ENCODE measurements at places on chromosomes 6 and 20.

- no peak for DNase-seq
These were observed 501.7 kb downstream of the UTRN start for GRCh38 chr6:144786825-144787224.

GRCh38 chr20:20821484-20822260 is 109.2 kb upstream of the RALGAPA2 start:
- no peak for DNase-seq

DNA sequence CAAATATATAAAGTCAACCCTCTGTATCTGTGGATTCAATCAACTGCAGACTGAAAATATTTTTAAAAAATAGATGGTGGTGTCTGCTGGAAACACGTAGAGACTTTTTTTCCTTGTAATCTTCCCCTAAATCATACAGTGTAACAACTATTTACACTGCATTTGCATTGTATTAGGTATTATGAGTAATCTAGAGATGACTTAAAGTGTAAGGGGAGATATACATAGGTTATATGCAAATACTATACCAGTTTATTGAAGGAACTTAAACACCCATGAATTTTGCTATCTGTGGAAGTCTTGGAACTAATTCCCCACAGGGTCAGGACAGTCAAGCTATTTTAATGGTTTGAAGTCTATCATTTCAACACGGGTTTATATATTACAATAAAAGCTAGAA is 10.2 kb downstream of the HDAC2 start:
- no peak for DNase-seq

GRCh38 chr6:12289365-12289919 is 719 bp upstream of the EDN1 start:
- no peak for DNase-seq

- DNase-seq = peak; percentile 62
These were observed 239.8 kb downstream of the CDC5L start for GRCh38 chr6:44627091-44627882.

- no peak for DNase-seq
These were observed 25.6 kb upstream of the MBOAT1 start for GRCh38 chr6:20237677-20238460.

DNA sequence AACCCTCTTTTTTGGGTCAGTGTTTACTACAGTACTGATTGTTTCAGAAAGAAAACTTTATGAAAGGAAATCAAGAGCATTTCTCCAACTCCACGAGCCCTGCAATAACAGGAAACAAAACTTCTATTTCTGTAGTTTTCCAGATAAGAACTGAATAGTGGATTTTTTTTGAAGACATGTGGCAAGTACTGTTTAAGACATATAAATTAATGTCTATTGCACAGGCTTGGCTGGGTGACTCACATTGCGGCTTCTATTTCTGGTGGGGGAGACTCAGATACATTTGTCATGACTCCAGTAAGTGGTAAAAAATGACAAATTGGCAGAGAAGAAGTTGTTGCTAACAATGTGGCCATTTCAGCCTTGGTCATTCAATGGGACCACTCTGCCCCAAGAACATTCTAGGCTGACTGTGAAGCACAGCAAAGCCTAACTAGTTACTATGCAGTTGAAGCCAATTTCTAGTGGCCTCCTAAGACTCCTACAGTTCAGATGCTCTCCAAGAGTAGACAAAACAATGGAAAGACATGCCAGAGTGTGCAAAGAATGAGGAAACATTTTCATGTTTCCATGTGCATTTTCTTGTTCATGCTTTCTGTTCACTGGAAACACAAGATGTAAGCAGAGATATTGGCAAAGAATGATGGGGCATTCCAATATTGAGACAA is 200.9 kb downstream of the EDN1 start:
- DNase-seq = no peak

- no peak for DNase-seq
These were observed 8.9 kb downstream of the SLC22A2 start for GRCh38 chr6:160249671-160250070.

GRCh38 chr6:51892750-51893149 is 194.7 kb downstream of the PKHD1 start:
- DNase-seq = no peak

GRCh38 chr20:709423-709822 is 33.8 kb upstream of the SCRT2 start:
- DNase-seq = peak; percentile 79

- no peak for DNase-seq
These were observed 168.1 kb upstream of the HDDC2 start for GRCh38 chr6:125469915-125470314.

GRCh38 chr6:113529196-113529595 is 327.9 kb upstream of the MARCKS start:
- DNase-seq = no peak

GRCh38 chr6:18269717-18270116 is 5.4 kb upstream of the DEK start:
- DNase-seq = no peak

DNA sequence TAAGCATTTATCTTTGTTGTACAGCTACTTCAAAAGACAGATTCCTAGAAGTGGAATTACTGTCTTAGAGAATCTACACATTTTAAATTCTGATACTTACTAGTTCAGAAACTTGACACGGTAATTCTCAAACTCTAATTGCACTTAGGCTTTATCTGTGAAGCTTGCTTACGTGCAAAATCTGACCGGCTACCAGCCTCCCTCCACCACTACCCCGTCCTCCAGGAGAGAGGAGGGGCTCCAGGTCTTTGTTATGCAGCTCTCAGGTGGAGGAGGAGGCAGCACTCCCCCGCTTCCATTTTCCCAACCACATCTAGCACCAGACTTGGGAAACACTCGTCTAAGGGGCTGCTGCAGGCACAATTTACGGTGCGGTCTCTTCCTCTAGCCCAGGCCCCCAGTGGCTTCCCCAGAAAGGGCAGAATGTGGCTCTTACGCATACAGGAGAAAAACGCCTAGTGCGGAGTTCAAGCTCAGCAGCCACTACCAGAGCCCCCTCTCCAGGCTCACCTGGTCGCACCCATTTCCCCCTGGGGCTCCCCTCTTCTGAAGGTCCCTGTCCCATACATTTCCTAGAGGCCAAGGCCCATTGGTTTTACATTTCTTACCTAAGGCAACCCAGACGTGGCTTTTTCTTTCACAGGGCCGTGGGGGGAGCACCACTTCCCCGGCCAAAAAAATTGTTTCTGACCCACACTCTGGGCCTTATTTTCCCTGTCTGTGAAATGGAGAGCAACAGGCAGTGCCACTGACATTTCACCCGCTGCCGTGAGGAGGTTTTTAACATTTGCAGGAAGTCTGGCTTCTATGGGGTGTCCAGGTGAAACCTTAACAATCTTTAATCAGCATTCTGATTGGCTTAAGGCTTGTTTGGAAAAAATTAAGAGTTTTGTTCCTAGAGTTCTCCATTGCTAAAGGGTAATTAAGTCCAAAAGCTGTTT is 1.6 kb upstream of the TGIF2 start:
- DNase-seq = no peak

- DNase-seq = no peak
These were observed 239.1 kb upstream of the CEP162 start for GRCh38 chr6:84466511-84466910.

DNA sequence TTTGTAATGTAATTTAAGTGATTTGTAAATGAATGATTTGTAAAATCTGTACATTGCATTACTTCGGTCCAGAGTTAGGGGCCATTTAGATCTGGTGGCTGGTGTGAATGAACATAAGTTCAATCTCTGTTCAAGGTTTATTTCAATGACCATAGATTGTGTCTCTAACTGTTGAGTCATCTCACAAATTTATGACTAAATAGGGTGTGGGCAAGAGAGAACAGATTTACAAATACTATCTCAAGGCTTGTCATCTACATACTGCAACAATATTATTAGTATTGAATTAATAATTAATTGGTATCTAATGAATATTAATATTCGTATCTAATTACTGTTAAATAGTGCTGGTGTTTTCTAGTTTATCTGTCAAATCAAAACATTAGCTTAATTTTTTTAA is 115.3 kb upstream of the EDN1 start:
- no peak for DNase-seq

DNA sequence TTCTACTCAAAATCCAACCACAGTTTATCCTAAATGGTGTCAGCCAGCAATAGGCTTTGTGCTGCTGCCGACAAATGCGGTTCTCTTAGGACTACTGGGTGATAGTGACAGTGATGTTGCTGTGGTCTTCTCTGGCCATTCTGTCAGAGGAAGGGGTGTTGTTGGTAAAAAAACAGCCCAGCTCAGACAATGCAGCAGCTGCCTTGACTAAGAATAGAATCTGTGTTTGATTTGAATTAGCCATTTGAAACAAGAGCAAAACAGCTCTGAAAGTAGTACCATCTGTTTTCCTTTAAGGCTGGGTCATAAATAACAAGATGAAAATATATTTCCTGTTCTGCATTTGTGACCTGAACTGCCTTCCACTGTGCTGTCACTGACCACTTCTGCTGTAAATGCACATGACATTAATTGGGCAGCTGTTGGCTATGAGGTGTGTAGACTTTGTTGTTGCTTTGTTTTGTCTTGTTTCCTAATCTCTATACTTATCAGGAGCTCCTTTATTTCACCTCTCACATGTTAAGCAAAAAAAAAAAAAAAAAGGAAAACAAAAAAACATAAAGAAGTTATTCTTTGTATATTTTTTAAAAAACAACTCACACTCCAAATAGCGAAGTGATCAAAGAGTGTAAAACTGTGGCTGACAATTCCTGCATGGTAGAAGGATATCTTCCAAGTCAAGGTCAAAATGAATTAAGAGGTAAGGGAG is 497.8 kb upstream of the ARID1B start:
- DNase-seq = no peak

DNA sequence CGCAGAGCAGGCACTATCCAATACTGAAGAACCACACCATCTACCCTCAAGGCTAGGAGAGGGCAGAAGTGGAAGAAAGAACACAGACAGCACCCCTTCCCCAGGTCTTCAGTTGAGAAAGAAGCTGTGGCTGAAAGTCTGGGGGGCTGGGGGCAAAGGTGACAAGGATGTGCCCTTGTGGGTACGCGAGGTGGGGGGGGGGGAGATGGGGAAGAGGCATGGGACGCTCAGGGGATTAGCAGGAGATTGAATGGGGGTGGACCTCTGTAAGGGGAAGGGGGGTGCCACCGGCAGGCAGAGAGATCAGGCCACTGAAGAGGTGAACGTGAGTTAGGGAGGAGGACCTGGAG is 1.1 kb downstream of the B4GALT5 start:
- DNase-seq = no peak

DNA sequence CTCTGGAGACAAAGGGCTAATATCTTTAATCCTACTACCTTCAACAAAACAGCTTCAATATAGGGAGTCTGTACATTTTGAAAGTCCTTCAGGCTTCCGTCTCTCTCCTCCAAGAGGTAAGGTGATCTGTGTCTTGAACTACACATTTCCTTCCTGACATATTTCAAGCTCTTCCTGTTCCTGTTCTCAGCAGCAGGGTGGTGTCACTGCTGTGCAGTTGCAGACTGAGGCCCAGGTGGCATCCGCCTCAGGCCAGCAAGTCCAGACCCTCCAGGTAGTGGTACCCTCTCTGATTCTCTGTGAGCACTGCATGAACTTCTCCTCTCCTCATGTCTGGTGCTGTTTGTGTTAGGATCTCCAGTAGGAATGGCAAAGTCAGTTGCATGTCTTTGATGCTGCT is 7.8 kb downstream of the NFYA start:
- DNase-seq = no peak

DNA sequence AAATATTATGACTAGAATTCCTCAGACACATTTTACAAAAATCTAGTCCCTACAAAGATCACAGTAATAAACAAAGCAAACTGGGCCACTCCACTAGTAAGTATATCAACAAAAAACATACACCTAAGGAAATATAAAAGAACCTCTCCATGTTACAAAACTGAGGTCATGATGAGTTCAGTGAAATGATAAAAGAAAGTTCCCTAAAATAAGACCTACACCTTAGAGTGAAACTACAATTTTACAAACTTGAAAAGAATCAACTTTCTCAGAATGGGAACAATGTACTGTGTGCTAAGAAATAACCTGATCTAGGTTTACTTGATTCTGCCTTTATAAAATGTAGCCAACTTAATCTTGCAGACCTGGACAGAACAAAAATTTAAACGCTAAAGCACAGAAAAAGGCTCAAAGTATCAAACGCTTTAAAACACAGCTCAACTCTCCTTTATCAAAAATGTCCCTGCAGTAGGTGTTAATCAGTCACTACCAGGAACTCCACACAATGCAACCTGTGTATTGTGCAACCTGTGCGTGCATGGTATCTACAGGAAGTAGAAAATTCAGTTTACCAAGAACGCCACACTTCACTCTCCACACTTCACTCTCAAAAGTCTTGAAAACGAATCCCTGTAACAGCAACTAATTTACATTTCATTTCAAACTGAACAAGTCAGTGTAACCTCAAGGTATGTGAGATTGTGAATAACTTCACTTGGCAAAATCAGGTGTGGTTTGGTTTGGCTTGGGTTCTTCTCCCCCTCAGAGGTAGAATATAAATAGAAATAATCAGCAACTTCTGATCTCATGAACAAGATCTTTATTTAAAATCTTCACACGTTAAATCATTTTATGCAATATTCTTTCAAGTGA is 1.8 kb downstream of the RALGAPA2 start:
- DNase-seq = no peak

DNA sequence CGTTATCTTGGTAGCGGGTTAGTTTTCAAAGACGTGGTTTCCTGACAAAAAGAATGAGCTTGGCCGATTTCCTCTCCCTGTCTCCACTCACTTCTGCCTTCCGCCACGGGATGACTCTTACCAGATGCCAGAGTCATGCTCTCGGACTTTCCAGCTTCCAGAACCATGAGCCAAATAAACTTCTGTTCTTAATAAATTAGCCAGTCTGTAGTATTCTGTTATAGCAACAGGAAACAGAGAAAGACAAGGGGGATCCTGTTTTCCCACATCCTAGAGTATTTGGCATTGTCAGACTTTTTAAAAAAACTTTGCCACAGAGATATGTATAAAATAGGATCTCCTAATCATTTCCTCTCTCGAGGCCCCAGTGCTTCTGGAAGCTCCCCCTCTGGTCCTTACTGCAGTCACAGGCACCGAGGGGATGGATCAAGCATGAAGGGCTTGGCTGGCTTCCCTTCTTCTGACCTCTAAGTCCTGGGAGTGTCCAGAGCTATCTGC is 84.9 kb upstream of the NAA20 start:
- peak; percentile 56 for DNase-seq

DNA sequence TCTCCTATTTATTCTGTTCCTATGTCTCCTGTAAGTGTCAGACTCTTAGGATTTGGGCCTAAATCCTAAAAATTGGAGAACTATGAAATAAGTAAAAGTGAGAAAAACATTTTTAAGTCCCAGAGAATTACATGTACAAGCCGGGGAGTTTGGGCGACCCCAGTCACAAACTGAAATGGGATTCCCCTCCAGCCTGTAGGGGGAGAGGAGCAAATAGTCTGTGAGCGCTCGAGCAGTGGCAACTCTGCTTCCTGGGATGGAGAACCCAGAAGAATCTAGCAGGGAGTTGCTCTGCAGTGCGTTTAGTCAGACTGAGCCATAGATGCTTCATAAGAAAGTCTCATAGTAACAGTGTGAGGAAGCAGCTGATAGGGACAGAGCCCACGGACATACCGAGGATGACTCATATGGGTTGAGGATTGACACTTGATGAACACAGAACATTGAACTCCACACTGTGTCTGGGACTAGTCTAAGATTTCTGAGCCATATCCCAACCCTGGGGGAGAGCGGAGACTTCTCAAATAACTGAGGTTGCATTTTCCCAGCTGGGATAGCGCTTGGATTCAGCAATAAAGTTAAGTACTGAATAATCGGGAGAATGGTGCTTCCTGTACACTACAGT is 437.2 kb downstream of the BCKDHB start:
- DNase-seq = no peak

- DNase-seq = peak; percentile 47
These were observed 16.1 kb upstream of the RAB22A start for GRCh38 chr20:58293453-58293852.

- DNase-seq = no peak
These were observed 32.7 kb downstream of the TUBB2B start for GRCh38 chr6:3194535-3195419.
